NCI-H345 (cell line): ENCODE measurements at places on chromosomes 13 and 19.

DNA sequence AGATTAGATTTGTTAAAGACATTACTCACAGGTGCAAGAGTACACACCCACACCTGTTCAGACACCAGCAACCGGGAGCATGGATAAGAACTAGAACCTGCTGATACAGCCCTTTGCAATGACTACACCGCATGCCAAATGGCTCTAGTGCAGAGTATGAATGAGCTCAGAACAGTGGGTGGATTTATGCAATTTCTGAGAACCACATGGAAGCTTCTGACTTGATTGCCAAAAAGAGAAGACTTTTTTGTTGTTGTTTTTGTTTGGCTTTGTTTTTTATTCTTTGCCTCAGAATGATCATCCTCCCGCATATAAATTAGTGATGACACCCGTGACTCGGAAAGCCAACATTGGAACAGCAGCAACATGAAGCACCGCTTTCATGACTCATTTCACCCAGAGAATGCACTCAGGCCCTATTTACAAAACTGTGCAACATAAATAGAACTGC is 77.4 kb upstream of the LRCH1 start:
- peak; percentile 63 for DNase-seq

- DNase-seq, result no peak
These were observed 468 bp downstream of the STX10 start for GRCh38 chr19:13149628-13150186.

DNA sequence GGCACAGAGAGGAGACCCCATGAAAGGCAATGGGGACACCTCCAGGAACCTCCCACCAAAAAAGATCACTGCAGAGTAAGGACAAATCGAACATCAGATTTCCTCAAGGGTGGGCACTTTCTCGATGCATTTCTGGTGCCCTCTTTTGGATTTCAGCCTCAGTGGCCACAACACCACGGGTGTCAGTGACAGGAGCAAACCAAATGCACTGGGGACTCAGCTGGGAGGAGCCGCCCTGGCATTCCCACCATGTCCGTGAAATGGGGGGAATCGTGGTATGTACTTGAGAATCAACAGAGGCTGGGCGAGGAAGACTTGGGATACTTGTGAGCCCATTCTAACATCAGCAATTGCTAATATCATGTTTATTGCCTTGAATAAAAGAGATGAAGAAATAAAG is 16.3 kb downstream of the FAM187B start:
- DNase-seq, result no peak

DNA sequence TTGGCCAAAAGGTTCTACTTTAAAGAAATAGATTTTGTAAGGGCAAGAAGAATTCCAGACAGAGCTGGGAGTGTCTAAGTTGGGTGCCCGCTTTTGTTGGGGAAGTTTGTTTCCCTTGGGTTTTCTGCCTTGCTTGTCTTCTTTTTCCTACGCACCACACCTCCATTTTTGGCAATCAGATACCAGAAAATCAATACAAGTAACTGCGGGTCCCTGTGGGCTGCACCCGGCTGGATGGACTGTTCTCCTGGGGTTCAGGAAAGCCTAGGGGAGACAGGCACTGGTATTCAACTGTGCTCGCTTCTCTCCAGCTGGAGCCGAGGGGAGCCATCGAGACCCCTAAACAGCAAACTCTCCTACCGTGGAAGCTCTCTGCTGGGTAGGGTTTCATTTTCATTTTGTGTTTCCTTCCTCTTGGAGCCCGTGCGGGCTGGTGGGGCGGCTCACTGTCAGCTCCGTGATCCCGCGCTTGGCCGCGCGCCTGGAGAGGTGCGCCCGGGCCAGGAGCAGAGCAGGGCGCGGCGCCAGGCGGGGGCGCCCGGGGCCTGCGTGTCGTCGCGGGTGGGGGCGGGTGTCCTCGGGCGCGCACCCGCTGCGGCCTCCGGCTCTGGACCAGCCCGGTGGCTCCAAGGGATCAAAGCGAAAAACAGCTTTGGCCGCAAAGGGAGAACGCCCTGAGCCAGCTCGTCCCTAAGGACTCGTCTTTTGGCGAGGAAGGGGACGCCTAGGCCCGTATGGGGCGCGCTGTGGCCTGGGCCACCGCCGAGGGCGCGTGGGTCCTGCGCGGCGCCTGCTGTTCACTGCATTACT is 347.2 kb downstream of the ZNF536 start:
- DNase-seq, result no peak

GRCh38 chr19:1474011-1474764 is 4.8 kb downstream of the C19orf25 start:
- no peak for DNase-seq

DNA sequence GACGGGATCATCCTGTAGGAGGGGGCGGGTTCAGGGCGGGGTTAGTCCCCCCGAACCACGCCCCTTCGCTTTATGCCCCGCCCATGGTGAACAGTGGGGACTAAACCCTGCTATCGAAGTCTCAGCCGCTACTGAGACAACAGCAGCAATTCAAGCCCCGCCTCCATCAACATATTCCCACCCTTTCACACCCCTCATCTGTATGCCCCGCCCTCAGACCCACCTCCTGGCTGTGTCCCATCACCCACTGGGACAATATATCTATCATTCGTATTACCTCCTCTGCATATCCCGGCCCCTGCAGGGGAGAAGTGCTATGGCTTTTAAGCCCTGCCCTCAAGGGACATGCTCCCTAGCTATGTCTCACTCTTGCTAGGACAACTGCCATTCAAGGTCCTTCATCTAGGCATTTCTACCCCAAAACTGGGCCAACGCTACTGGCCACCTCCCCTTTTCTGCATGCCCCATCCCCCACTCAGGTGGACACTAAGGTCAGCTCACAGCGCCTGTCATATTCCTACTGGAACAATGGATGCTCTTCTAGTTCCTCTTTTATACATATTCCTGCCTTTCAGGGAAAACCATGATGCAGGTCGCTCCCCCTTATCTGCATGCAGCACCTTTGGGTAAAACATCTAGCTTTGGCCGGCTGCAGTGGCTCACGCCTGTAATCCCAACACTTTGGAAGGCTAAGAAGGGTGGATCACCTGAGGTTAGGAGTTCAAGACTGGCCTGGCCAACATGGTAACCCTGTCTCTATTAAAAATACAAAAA is 11.9 kb downstream of the LRFN1 start:
- DNase-seq, result no peak

GRCh38 chr19:40807147-40808020 is 8.4 kb downstream of the EGLN2 start:
- peak; percentile 35 for DNase-seq

- DNase-seq, result no peak
These were observed 22.2 kb downstream of the GPR42 start for GRCh38 chr19:35392742-35393715.

GRCh38 chr13:70844391-70845108 is 736.3 kb upstream of the KLHL1 start:
- DNase-seq, result no peak

DNA sequence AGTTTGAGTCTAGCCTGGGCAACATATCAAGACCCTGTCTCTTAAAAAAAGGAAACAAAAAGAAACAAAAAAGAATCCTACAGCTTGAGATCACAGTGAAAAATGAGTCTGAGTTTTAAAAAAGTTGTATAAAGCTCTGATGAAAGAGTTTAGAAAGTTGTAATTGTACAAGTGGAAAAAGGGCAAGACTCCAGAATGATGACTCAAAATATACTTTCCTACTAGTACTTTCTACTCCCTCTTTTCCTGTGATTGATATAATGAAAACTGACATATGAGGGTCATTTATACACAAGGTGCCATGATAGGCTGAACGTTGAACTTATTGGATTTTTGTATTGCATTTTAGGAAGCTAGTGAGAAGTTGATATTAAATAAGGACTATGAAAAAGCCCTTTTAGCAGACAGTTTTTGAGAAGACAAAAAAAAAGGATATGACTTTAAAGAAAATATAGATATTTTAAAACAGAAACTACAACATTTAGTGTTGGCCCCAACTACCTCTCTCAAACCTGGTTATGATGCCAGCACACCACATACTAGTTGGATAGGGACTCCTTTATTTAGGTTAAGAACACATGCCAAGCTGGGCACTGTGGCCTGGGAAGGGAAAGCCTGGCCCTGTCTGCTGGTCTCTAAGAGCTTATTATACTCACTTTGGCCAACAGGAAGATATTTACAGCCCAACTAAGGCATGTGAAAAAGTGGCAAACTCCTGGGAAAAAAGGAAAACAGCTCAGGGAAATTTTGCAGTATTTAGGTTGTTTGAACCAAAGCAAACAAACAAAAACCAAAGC is 116.6 kb downstream of the KL start:
- DNase-seq, result no peak

DNA sequence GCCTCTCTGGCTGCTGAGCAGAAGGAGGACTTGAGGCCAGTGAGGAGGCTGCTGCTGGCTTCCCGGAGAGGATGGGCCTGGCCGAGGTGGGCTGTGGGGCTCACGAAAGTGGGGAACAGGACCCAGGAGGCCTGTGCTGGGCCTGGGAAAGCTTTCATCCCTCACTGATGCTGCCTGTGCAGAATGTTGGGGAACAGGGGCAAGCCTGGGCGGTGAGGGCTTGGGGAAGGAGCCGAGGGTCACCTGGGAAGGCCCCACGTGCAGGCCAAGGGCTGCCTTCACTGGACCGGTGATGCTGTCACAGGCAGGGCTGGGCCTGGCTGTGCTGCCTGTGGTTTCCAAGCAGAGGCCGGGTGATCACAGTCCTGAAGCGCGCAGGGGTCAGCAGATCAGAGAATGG is 9.4 kb downstream of the AP1M1 start:
- no peak for DNase-seq

DNA sequence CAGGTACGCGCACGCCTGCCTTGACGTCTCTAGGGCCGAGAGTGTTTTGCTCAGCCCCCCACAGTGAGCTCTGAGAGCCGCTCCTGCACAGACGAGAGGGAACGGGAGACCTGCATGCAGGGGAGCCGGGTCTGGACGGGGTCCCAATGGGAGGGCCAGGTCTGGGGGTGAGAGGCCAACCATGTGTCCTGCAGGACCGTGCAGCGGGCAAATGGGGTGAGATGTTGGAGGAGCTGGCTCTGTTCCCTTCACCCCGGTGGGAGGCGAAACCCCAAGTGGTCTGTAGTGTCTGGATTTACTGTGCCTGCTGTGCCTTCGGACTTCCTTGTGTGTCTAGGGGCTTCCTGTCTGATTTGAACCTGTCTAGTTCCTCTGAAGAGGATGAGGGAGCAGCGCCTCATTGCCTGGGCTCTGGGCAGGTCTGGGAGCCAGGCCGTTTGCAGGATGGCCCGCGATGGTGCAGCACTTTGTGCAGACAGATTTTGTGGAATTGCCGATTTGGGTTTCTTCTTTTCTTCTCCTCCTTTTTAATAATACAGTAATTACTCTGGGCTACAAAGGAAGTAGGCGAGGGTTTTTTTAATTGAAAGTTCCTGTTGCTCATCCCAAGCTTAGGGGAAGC is 2.1 kb downstream of the CSNK1G2 start:
- DNase-seq, result no peak

GRCh38 chr19:50549927-50550593 is 18.2 kb downstream of the LRRC4B start:
- no peak for DNase-seq

- no peak for DNase-seq
These were observed 11.8 kb downstream of the VSTM2B start for GRCh38 chr19:29537601-29538000.

DNA sequence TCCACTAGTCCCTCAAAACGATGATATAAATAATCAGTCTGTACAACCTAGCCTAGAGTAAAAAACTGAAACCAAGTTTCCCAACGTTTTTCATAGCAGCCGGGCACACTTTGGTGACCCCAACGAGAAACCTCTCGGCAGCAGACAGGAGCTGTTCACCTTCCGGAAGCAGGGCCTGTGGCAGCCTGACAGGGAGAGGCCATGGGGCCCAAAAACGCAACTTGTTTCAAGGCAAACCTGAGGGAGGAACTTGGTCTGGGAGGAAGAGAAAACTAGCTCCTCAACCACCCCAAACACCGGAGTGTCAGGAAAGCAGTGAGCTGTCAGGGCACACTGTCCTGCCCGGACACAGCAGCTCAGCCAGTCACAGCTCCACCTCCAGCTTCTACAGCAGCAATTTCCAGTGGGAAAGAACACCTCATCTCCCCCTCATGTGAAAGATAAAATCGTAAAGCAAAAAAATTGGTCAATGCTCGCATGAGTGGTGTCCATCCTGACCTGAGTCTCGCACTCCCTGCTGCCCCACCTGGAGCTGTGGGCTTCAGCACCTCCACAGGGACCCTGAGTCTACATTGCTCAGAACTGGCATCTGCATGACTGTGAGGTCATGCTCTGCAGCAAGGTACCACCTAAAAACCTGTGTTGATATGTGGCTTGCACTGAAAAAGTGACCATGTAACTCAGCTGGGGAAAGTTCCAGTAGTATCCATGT is 40.6 kb upstream of the LATS2 start:
- DNase-seq, result no peak

- DNase-seq, result no peak
These were observed 28.5 kb upstream of the PARP4 start for GRCh38 chr13:24541127-24541475.

GRCh38 chr13:43391036-43391435 is 367.6 kb downstream of the DNAJC15 start:
- DNase-seq, result no peak

GRCh38 chr19:40590464-40591265 is 10.5 kb upstream of the LTBP4 start:
- no peak for DNase-seq

DNA sequence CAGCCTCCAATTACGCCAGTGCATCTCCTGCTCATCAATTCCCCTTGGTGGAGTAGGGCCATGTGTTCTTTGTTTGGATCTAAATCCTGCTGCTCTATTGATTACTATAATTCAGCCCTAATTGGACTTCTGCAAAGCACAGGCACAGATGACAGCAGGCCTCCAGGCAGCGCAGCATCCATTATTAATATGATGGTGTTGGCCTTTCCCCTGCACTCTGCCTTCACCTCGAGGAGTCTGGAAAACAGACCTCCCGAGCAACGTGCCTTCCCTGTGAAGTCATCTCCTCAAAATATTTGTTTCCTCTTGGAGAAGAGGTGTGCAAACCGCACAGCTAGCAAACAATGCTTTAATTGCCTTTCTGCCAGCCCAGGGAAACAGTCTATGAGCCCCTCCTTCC is 92.5 kb downstream of the UQCRFS1 start:
- no peak for DNase-seq

DNA sequence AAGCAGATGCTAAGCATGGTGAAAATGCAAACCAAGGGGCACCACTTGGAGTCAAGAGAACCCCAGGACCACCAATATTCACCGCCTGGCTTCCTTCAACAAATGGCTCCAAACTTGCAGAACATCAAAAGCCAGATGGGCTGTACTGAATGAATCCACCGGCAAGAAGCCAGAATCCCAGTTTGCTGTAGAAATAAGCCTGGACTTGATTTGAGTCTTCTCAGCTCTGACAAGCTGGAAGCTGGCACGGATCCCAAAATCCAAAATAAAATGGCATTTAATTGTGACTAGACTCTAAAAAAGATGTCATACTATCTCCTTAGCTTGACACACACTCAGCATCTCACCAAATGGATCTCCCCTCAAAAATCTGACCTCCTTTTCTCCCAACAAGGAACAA is 11.9 kb downstream of the EFNB2 start:
- DNase-seq, result no peak

GRCh38 chr19:459724-460511 is 915 bp downstream of the SHC2 start:
- DNase-seq, result peak; percentile 76
